ENCODE measurements at places on chromosomes 11 and 22.

- DNase-seq, result no peak
Measured at GRCh38 chr11:95140397-95141033, 50.9 kb downstream of the ENDOD1 start.

DNA sequence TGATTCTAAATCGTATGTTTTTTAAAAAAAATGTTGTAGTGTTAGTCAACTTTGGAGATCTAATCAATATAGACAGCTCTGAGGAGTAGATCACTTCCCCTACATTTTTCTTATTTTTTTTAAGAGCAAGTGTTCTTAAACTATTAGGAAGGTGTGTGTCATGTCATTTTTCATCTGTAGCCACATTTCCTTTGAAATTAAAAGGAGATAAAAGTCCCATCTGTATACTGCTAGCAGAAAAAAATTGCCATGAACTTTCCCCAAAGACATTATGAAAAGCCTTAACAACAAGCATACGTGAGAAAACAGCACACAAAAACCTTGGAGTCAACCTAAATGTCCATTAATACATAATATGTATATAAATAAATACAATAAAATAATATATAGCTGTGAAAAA lies 286.6 kb downstream of the ETS1 start:
- DNase-seq, result no peak

DNA sequence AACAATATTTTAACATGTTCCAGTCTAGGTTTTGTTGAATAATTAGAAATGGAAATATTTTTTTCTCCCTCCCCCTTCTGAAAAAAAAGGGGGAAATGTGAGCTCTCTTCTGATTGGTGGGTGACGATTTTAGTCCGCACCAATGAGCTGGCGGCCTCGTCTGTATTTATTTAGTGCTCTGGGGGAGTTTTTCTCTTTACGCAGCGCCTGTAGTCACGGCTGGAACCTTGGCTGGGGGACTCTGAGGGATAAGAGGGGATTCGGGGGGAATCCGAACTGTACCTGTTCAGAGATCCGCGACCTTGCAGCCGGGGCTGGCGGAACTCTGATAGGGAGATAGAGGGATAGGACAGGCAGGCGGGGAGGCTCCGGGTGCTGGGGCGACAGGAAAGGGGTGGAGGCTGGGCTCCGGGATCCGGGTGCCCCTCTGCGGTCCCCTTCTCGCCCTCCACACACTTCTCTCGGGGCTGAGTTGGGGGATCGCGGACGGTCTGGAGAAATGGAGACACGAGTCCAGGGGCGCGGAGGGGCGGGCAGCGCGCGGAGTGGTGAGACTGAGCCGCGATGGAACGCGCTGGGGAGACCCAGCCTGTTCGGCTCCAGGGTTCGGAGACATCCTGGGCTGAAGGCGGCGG lies 99.7 kb upstream of the HSD17B12 start:
- DNase-seq, result no peak

DNA sequence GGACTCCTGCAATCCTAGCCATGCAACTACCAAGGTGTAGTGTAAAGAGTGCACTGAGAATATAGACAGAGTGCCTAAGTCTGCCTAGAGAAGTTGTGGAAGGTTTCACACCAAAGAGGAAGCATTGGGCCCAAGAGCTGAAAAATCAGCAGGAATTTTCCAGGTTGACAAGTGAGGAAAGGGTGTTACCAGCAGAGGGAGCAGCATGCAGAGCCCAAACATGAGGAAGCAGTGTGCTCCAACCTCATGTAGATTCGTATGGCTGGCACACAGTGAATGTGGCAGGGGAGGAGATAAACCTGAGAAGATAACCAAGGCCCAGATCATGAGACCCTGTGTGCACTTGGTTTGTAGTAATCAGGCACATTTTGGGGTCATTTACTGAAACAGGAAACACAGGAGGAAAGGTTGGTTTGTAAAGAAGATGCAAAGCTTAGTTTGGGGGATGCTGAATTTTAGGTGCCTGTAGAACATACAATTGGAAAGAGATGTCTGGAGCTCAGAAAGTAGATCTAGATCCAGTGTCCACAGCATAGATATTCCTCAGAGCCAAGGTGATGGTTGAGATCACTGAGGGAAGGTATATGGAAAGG lies 1.7 kb downstream of the HPX start:
- DNase-seq, result no peak

DNA sequence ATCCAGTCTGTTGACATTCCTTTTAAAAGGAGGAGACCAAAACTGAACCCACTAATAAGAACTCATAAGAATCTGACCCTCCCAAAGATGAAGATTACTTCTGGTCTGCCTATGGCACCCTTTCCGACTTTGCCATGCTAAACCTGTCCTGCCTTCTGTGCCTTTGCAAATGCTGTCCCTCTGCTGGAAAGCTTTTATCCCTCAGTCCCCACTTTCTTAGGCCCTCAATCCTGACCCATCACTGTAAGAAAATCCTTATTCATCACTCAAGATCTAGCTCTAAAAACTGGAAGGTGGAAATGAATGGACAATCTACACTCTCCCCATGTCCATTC lies 10.4 kb downstream of the MPZL3 start:
- no peak for DNase-seq

- no peak for DNase-seq
Measured at GRCh38 chr11:75147191-75147874, 3.6 kb upstream of the SLCO2B1 start.

- DNase-seq, result no peak
Measured at GRCh38 chr11:117195258-117195657, 3.9 kb upstream of the TAGLN start.

DNA sequence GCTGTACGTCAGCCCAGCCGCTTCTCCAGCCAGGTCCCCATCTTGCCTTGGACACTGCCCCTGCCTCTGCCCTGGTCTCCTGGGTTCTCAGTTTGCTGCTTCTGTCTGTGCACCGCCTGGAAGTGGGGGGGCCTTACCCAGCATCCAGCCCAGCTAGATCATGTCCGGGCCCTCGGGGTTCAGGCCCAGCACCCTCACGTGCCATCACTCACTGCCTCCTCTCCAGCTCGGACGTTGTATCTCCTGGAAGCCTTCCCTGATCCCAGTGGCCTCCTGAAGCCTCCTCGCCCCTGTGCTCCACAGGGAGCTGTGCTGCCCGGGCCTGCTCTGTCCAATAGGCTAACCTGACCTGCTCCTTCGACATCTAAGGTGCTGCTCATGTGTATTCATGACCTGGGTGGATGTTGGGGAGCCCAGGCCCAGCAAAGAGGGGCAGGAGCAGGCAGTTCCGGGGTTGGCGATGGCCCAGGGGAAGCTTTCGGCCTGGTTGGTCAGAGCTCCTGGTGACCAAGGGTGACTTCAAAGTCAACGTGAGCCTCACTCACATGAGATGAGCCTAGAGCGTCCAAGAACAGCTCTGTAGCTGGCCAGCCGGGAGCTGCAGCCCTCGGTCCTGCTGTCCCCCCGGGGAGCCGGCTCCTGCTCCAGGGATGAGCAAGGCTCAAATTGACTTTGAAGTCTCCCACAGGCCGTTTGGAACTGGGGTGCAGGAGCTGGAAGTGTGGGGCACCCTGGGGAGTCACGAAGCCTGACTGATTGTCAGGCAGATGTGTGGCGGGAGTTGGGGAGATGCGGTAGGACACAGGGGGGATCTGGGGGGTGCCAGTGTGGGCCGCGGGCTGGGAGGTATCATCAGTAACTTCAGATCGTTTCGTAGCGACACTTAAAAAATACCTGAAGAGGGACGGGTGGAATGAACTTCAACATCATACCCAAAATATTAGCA lies 5.2 kb upstream of the ASCL2 start:
- DNase-seq, result no peak

DNA sequence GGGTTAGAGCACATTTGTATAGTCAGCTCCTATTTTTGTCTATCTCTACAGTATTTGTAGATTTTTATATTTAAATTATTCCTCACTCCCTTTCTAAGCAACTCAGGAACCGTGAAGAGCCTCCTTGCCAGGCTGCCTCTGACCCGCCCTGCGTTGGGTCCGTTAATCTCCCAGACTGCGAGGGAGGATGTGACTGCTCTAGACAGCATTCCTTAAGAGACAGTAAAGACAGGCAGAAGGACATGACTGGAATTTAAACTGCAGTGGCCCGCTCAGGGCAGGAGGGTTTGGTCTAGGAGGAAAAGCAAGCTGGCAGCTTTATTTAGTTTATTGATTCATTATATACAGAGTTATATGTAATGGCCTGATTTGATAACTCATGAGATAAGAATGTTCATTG lies 413.7 kb downstream of the TMEM135 start:
- DNase-seq, result no peak

DNA sequence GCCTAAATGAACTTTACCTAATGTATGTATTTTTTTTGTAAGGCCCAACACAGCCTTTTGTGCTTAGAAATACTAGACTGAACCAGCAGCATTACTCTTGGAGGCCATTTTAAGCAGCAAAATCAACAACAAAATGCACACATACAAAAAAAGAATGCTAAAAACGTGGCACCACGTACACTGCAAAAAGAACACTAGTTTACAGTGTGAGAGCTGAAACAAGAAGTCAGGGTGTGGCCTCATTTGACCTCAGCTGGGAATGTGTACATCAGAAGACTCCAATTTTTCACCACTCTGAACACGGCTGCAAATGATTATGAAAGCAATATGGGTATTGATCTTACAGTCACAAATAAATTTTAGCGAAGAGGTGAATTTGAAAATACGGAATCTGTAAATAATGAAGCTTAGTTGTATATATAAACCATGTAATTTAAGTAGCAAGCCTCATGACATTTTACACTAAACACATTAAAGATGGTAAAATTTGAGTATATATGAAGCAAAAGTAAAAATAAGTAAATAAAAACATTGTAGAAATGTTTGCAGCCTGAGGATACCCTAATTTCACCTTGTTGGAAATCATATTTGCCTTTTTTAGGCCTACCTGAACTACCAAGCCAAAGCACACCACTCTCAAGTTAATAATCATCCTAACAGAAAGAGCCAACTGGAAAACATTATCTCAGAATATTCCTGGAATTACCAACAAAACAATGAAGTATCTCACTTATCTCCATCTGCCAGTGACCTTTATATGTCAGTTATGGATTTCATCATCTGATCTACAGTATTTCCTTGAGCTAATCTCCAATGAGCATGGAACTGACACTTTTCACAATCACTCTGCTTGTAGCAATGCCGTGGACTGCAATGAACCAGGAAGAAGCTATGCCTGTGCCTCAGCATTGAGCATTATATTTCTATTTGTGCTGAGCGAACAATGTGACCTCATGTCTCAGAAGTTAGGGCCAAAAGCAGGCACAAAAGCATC lies 319.5 kb upstream of the FAT3 start:
- no peak for DNase-seq

DNA sequence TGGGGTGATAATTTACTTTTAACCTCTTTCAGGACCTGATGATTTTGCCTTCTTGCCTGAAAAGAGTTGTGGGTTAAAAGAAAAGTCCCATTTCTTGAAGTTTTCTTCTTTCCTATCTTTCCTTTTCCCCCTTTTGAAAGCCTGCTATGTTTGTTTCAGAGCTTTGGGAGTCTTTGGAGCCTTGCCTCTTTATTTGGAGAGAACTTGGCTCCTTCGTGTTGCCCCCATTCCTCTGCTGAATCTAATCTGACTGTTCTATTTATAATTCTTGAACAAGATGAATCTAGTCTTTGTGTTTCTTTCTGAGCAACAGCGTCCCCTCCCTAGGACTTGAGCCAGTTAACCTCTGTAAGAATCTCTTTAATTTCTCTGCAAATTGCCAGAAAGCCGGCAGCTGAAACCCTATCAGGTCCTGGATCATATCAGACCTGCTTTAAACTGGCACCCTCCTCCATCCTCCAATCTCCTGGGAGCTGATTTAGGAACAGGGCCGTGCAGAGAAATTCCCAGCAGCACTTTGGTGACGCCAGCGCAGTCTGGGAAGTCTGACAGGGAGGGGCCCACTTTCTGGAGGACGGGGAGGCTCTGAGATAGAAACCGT lies 289.1 kb upstream of the SORL1-AS1 start:
- no peak for DNase-seq

DNA sequence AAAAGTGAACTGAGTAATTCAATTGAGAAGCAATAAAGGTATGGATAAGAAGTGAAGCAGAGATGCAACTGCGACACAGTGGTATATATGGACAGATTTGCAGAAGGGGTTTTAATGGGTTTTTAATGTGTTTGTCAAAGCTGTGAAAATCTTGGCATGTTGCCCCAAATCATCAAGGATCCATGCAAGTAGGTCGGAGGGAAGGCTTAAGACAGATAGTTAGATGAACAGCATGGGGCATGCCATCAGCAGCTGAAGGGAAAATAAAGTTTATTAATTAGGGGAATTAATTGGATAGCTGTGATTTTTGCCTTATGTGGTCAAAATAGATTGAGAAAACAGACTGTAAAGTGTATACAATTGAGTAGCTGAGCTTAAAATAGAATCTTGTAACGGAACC lies 840.1 kb downstream of the JRKL start:
- no peak for DNase-seq

DNA sequence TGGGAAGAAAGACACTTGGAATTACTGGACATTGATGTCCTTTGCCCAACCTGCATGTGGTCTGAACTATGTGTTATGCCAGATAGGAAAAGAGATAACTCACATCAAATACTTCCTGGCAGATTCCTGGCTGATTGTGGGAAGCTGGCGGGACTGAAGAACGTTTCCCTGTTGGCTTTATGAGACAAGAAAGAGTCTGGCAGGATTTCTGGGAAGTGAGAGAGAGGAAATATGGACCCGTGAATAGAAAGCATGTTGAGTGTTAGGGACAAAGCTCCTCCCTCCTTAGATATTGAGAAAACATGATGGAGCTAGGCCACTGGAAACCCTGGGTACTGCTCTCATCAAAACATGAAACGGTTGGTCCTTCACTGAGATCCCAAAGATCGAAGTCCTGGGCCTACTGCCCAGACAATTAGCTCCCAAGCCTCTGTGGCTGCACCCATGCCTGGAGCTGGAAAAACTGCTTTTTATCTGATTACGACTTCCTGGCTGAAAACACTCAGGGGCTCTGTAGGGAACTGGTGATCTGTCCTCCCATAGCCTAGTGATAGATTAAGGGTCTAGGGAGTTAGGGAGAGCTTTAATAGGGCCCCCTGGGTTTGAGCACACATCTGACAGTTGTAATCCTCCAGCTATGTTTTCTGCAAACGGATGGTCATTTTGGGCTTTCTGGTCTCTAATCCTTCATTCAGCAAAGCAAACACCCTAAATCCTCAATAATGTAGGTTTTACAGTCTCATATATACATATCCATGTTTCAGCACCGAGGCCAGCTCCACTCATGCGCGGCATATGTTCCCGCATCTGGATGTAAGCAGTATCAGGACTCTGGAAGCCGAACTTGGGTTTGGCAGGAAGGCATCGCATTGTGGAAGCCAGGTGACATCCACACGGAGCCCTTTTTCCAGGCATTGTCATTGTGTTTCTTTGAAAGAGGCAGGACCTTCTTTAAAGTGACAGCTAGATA lies 6.1 kb upstream of the B3GAT1 start:
- no peak for DNase-seq

DNA sequence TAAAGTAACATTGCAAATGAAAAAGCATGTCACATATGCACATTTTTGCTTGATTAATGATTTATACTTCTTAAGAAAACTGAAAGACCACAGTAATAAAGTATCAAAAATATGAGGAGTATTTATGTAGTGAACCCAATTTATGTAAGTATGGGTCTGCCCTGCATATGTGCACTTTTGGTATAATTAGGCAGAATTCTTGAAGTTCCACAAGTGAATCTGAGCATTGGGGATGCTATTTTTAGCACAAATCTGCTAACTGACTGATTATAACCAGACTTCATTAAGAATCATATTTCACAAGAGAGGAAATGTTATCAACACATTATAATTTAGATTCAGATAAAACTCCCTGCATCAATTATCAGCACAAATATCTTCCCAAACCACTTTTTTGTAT lies 407.1 kb upstream of the LRRC4C start:
- no peak for DNase-seq

- DNase-seq, result no peak
Measured at GRCh38 chr11:78350646-78351165, 66.9 kb downstream of the GAB2 start.

GRCh38 chr22:47017245-47017644 lies 254.8 kb downstream of the TBC1D22A start:
- no peak for DNase-seq
